Left cardiac atrium (tissue), 4 donors: ENCODE measurements at places on chromosomes 4 and X. TPM values are rescaled to one million over a fixed set of nuclear protein-coding genes. Genes with fewer than 3 reads are reported as not detected.

GAGE1 gene
- not detected for total RNA-seq

MFAP3L gene
- 5.0 TPM for total RNA-seq

DSPP gene
- not detected for total RNA-seq

SHOX gene
- not detected for total RNA-seq

FMR1NB gene
- not detected for total RNA-seq

HSFX2 gene
- not detected for total RNA-seq

CXorf65 gene
- not detected for total RNA-seq

DNA sequence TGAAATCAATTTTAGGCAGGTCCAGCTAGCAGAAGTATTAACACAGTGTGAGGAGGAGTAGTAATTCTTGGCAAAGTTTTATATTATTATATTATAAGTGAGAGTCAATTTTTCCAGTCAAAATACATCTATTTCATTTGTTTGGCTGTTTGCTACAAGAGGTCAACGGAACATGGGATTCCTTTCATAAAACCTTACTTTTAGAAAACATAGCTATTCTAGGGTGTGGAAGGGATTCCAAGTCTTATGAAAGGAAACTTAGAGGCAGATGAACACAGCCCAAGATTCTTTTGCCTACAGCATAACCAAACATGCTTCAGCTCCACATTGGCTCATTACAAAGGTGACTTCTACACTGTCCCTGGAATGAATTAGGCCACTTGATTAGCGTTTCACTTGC lies 29.9 kb upstream of the PCDH19 start:
- DNase-seq = no peak

DNA sequence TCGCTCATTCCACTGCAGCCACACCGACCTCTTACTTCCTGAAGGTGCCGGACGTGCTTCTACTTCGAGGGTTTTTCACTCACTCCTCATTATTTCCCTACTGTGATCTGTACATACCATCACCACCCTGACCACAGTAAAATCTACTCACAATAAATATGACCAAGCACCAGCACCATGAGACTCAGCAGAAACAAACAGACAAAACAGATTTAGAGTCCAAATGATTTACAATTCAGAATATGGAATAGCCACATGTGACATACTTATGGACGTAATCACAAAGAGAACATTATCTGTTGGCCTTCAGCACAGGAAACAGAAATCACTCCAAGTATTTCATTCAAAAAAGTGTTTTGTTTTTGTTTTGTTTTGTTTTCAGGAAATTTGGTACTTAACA lies 16.1 kb upstream of the KLB start:
- no peak for DNase-seq

GRCh38 chr4:39609454-39609931 lies 29.2 kb downstream of the SMIM14 start:
- no peak for DNase-seq

- no peak for DNase-seq
These were observed 11.3 kb upstream of the YTHDC1 start for GRCh38 chr4:68361146-68361589.

GRCh38 chr4:115090483-115091075 lies 22.8 kb downstream of the NDST4 start:
- DNase-seq = no peak

DNA sequence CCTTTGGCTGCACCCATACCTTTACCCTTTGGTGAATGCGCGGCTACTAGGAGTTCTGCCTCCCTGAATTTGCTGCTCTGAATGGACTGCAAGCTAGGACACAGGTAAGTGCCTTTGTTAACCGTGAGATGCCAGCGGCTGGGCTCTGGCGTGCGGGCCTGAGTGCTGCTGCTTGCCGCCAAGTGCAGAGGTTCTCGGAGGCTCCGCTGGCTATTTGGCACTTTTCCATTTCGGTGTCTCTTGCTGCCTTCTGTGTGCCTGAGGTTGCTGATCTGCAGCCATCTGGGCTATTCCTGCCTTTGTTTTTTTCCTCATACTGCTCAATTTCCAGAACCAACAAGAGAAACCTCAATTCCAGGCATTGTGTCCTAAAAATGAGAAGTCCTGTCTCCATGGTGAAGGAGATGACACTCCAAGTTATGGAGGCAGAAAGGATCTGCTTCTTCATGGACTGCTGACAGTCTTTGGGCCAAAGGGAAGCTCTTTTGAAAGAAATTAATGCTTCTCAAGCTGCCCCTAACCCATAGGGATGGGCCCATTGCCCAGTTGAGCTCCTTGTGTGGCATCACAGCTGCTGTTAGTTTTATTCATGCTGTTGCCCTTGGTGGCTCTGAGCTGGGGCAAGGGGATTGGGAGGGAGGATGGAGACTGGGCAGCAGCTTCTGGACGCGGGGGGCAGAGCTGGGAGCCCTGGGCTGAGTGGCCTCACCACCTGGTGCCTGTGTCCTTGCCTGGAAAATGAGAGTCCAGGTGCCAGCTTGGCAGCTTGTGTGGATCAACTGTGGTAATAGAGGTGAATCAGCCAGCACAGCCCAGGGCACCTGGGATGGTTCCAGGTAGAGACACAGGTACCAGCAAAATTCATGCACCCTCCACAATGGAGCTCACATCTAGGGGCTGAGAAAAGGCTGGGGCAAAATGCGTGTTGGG lies 3.8 kb upstream of the TBC1D14 start:
- DNase-seq = no peak

DNA sequence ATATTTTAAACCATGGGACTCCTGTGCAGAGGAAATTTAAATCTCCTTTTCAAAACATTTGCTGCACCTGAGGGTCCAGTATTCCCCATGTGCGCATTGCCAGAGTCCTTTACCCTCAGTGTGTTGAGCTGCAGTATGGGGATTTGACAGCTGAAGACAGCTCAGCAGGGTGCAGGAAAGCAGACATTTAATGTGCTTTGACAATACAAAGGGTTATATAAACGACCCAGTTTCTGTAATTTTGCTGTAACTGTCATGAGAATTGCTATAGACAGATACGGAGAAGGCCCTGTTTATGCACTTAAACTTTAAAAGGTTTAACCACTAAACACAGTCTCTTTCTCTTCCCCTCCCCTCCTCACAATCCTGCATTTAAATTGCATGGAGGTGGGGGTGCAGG lies 393.4 kb downstream of the MID1IP1 start:
- no peak for DNase-seq

GRCh38 chr4:101009471-101009870 lies 337.9 kb downstream of the PPP3CA start:
- DNase-seq = no peak

- DNase-seq = no peak
These were observed 160.1 kb upstream of the FSTL5 start for GRCh38 chr4:162323919-162324318.

- no peak for DNase-seq
These were observed 42.8 kb upstream of the PRKG2 start for GRCh38 chr4:81257816-81258215.

- peak; percentile 42 for DNase-seq
These were observed 16.7 kb upstream of the SOD3 start for GRCh38 chr4:24778464-24779225.

DNA sequence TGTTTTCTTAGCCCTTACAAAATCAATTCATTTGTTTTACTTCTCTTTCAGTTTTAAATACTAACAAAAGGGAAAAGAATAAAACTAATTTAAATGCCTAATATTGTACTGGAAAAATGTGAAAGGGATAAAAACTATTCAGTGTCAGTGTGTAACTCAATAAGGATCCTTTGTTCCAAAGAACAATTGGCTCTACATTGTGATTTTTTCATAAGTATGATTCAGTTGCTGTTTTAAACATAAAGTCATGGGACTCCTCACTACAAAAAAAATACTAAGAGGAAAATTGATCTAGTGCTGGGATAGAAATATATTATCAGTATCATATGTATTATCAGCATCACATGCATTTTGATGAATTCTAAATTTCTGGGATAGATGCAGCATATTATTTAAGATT lies 199.4 kb upstream of the TRAM1L1 start:
- no peak for DNase-seq

GRCh38 chr4:186999686-187000085 lies 276.0 kb upstream of the FAT1 start:
- DNase-seq = no peak

DNA sequence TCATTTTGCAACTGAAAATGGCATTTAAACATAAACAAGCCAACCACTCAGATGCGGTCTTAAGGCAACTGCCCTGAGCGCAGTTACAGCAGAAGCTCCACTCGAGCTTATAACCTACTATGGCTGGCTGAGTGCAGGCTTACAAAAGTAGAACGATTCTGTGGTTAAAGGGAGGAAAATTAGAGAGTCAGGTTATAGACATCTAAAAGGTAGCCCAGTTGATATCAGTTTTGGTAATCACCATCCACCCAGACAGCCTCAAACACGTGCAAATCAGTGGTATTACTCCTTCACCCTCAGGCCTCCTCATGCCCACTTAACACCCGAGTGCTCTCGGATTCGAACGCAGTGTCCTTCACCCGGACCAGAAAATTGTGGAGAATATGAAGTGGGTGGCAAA lies 3.1 kb downstream of the LEF1 start:
- DNase-seq = no peak
